ENCODE measurements at places on chromosomes 2 and 18.

DNA sequence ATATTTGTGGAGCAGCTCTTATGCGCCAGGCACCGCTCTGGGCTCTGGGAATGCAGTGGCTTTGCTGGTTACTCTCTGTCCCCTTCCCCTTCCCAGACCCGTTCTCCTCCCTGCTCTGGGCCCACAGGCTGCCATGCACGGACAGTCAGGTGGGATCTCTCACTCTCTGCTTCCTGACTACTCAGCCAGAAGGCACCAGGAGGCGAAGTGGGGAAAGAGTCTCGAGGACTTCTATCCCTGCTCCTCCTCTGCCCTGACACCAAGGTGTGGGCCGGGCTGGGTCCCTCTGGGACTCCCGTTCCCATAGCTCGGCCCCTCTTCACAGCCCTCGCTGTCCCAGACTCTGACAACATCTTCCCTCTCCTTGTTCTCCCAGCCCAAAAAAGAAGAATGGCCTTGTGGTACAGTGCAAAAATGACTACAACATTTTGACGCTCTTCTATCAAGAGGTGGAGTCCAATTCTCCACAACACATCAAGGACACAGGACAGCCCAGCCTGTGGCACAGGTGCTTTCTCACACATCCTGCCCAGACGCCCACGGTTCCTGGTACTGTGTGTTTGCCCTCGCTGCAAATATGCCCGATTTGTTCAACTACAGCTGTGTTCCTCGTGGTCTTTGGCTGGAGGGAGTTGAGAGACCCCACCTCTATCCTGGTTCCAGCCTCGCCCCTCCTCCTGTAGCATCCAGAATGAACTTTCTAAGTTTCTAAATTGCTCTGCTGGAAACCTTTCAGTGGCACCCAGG lies 14.0 kb upstream of the DUSP2 start:
- DNase-seq = no peak

- peak; percentile 11 for DNase-seq
Measured at GRCh38 chr2:223772363-223772762, 65.0 kb downstream of the AP1S3 start.

DNA sequence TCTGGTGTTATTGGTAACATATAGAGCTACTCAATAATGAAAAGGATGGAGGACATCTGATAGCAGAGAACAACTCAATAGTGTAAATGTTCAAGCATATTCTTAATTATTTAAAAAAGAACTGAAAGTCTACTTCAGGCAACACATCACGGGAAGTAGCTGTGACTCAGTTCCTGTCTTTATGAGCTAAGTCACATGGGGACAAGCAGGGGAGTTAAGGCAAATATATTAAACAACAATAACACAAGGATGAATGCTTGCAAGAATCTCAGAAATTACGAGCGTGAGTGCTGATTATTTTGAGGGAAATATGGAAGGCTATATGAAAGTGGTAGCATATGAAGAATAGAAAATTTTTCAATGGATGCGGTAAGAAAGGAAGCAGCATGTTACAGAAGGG lies 4.0 kb upstream of the HNMT start:
- peak; percentile 22 for DNase-seq

GRCh38 chr2:205073433-205074020 lies 528.3 kb downstream of the PARD3B start:
- DNase-seq = peak; percentile 6

- DNase-seq = peak; percentile 1
Measured at GRCh38 chr2:3001615-3002560, 375.7 kb downstream of the EIPR1 start.

- DNase-seq = no peak
Measured at GRCh38 chr2:241467777-241468475, 40.5 kb downstream of the STK25 start.

DNA sequence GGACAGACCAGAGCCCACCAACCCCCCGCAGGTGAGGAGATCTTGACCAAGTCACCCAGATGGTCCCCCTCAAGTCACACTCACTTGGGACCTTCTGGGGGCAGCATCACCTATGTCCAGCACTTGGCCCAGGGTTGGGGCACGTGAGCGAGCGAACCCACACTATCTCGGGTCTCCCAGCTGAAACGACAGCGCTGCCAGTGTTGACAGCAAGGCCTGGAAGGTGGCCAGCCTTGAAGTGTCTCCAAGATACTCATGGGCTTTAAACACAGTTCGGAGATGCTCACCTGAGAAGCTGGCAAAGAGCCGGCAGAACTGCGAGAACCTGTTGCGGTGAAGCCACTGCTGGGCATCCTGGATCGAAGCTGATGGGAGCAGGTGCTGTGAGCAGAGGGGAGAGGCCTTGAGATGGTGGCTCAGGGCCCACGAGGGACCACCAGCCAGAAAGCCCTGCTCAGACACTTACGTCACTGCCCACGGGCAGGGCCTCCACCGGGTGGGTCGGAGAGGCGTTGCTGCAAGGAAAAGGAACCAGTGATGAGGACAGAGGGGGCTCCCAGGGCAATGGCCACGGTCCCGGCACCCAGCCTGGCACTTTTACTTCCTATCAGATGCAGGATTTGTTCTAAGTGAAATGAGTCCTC lies 47.5 kb downstream of the TFCP2L1 start:
- no peak for DNase-seq

GRCh38 chr18:23071285-23071684 lies 64.0 kb upstream of the CABLES1 start:
- peak; percentile 56 for DNase-seq

DNA sequence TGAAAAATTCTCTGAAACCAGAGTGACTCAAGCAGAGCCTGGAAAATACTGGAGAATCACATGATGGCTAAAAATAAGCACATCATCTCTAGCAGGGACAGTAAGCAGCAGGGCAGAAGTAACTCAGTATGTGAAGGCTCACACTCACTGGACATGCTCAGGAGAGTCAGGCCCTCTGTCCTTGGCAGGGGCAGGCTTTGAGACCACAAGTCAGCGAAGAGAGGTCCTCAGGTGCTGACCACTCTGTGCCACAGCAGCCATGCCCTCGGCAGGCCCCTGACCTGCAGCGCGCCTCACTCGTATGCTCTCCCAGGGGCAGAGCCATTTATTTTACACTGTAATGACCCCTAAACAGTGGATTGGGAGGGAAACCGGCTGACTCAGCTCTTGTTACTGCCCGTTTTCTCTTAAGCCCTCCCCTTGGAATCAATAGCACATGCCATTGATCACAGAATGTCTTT lies 76.8 kb downstream of the MAPRE2 start:
- peak; percentile 74 for DNase-seq

- peak; percentile 96 for DNase-seq
Measured at GRCh38 chr2:222709191-222709891, 37.9 kb downstream of the MOGAT1 start.

DNA sequence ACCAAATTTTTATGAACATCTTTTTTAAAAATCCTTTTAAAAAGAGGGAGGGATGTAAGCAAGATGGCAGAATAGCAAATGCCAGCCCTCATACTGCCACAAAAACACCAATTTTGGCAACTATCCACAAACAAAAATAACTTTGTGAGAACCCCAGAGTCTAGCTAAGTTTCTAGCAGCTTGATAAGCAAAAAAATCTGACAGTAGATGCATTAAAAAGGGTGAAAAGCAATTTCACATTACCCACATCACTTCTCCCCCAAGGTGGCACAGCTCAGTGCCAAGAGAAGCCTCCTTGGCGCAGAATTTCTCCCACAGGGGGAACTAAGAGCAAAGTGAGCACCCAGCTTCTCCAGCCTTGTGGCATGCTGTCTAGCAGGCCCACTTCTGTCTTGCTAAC lies 74.6 kb downstream of the L3MBTL4 start:
- DNase-seq = no peak

GRCh38 chr2:193806088-193806774 lies 1611.5 kb upstream of the TMEFF2 start:
- DNase-seq = no peak

- no peak for DNase-seq
Measured at GRCh38 chr2:137096187-137096586, 330.8 kb downstream of the THSD7B start.

All from EH (cell line).